ENCODE measurements at places on chromosomes 13 and 19. TPM values are rescaled to one million over a fixed set of nuclear protein-coding genes. Genes with fewer than 3 reads are reported as not detected.

The ZNF221 gene
- 3.7 TPM for total RNA-seq

The PCDH17 gene
- under 0.01 TPM for total RNA-seq

The APOC4 gene
- total RNA-seq, result not detected

The NPAS1 gene
- total RNA-seq, result not detected
